ENCODE measurements at places on chromosomes 4 and X.

DNA sequence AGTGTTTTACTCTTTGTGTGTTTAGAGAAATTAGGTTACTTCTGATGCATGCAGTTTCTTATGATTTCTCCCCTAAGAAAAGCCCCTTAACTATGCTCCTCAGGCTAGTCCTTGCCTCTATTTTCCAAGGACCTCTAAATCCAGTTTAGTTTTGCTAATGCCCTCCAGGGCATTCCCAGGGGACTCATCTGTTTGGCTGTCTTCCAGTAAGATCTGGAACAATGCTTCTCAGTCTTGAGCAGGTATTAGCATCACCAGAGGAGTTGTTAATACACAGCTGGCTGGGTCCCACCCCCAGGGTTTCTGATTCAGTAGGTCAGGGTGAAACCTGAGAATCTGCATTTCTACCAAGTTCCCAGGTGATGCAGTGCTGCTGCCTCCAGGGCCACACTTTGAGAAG lies 56.9 kb downstream of the OTC start:
- DNase-seq: no peak

- no peak for DNase-seq
Measured at GRCh38 chr4:175823015-175823742, 11.1 kb upstream of the GPM6A start.

- DNase-seq: no peak
Measured at GRCh38 chrX:5402461-5402860, 826.2 kb downstream of the NLGN4X start.

DNA sequence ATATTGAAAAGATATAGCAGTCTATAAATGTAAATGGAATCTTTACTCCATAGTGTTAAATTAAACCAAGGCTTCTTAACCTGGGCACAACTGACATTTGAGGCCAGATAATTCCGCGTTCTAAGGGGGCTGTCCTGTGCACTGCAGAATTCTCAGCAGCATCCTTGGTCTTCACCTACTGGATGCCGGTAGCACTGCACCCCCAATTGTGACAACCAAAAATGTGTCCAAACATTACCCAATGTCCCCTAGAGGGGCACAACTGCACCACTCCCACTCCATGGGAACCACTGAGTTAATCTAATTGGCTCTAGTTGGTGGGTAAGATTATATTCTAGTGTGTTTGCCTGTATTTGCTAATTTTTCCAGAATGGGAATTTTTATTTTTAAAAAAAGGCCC lies 16.6 kb downstream of the AP1S2 start:
- DNase-seq: no peak

GRCh38 chr4:186634591-186635128 lies 79.3 kb upstream of the MTNR1A start:
- no peak for DNase-seq

DNA sequence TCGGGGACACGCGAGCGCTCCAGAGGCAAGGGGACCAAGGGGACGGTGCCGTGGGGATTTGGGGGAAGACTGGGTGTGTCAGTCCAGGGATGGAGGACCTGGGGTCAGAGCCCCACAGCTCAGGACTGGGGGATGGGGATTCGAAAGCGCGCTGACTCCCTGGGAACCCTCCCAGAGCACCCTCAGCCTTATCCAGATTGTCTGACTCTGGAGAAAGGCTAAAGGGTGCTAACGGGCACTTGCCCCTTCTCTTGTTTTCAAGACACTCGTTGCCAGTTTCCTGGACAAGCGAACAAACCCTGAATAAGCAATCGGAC lies 1.1 kb downstream of the DOCK11 start:
- DNase-seq: no peak

GRCh38 chr4:140485939-140486338 lies 12.2 kb downstream of the MGAT4D start:
- no peak for DNase-seq

DNA sequence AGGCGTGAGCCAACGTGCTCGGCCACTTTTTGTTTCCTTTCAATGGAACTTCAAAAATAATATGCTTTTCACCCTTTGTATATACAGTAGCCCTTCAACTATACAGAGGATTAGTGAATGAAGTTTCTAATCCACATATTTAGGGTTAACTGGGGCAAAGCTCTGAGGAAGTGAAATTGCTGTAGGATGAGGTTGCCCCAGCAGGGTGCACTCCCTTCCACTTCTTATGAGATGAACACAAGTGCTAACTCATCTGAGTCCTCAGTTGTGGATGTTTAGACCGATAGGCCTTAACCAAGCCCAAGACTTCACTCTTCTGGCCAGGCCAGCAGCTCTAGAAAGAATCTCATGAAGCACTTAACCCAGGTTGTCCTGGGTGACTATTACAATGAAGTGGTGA lies 29.1 kb upstream of the CT55 start:
- DNase-seq: no peak

- DNase-seq: no peak
Measured at GRCh38 chr4:40681600-40681999, 51.9 kb upstream of the RBM47 start.

DNA sequence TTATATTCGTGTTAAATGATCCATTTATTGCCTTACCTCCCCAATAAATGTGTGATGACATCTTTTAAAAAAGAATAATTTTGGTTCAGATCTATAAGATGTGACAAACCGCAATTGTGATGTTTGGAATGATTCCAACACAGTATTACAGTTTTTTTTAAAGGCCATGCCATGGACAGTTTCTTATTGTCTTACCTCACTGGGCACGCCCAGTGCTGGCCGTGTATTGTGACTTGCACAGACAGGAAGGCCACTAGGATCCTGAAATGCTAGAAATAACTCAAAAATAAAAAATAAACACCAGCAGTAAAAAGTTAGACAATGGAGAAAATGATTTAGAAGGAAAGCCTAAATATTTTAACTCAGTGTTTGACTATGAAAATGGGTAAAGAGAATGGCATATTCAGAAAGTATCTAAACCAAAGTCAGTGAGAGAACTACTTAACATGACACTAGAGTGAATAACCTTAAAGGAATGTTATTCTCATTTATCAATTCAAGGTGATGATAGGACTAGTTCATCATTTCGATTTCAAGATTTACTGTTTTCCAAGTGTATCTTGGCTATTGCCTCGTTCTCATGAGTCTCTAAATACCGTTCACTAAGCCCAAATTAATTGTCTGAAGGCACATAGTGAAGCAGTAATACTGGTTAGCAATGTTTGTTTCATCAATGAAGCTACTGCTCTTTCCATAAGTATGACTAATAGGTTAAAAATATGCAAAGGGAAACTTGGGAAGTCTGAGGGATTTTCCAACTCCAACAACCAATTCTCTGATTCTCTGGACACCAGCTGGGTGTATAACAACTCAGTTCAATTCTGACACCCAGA lies 46.1 kb upstream of the VEGFC start:
- peak; percentile 16 for DNase-seq

DNA sequence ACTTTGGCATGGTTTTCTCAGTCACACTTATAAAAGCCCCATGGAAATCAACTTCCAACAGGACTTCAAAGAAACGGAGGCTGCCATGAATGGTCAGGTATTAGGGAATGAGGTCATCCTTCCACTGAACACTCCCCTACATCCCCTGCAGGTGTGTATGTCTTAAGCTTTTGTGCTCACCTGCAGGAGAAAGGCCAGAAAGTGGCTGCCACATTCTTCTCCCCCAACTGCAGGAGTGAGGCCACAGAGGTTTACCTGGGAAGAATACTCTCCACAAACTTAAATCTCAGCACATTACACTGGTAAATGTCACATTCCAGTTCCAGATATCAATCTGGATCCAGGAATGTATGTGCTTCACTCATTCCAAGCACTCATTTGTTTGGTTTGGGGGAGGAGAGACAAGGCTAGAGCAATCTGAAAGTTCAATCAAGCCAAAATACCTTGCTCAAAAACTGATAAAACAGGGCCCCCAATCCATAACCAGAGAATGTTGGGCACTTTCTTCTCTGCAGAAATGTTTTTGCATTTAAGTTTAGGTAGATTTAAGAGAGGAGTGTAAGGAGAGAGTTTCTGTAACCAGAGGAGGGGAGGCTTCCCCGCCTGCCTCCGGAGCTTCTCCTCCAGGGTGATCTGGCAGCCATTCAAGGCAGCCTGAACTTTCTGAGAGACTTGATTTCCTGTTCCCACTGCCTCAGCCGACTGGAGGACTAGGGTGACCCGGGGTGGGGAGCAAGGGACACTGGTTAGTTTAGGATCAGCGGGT lies 15.4 kb downstream of the FAM9C start:
- DNase-seq: peak; percentile 26

DNA sequence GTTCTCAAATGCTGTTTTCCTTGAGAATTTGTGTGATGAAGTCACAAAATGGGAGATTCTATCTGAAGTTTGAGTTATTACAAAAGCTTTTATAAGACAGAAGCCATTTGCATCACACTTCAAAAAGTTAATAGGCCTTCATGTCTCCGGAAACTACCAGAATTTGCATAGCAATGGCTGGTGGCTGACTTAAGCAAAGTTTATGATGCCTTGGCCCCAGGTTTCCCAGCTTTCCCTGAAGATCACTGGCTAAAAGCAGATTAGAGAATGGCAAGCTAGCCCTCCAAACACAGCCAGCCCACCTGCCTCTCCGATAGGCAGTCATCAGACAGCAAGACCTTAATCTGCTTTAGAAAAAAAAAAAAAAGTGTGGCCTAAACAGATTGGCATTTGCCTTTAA lies 197.8 kb downstream of the HS3ST1 start:
- no peak for DNase-seq

DNA sequence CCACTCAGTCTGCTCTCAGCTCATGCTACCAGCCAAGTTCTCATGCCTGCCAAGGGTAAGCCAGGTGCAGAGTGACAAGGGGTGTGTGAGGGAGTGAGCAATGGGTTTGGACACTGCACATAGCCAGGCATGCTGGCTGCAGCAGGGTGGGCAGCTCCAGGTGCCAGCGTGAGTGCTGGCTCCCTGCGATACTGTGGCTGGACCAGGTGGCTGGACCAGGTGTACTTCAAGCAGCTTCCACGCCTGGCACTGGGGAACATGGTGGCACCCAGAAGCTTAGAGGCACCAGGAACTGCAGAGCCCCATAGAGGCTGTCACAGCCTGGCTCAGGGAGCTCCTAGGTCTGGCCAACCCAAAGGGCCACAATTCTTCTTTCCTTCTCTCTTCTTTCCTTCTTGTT lies 234.9 kb upstream of the GIMD1 start:
- DNase-seq: no peak

DNA sequence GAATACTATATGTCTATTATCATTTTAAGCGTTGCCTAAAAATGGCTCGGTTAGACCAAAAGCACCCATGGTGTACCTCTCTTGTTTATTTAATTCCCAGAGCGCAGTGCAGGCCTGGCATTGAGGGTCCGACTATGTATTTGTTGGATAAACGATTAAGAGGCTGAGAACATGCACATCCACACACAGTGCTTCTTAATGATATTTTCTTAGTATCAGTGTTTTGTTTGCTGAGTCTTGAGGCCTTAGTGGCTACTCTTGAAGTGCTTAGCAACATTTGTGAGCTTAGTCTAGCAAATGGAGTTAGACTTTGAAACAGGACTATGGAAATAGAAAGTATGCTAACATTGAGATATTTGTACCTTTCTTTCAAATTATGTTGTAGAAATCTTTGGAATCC lies 43.7 kb downstream of the CDS1 start:
- DNase-seq: no peak

- no peak for DNase-seq
Measured at GRCh38 chr4:179165000-179165738, 1722.9 kb upstream of the AGA start.

- no peak for DNase-seq
Measured at GRCh38 chr4:119982756-119983155, 83.9 kb downstream of the MAD2L1 start.

DNA sequence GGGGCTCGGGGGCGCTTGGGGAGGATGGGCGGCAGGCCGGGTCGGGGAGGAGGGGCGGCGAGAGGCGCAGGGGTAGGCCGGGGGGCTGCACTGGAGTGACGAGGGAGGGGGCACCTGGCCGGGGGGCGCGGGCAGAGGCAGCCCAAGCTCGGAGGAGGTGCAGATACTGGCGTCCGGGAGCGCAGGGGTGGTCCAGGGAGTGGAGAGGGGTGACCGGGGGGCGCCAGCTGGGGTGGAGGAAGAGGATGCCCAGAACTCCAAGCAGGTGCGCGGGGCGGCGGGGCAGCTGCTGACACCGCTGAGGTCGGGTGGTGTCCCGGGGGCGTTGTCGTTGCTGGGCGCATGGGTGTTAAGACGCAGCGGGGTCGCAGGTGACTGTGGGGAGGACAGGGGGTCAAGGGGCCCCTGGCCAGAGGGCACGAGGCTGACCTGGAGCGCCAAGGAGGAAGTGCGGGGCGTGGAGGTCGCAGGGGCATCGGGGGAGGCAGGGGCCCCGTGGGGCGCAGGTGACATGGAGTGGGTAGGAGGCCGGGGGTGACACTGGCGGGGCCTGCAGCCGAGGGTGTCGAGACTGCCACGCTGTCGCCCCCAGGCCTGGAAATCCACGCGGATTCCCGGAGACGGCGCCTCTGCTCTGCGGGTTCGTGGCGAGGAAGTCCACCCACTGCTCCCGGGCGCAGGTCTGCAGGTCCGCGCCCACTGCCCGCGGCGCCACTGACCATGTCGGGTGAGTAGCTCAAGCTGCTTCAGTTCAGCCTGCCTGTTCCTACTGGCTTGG lies 928 bp downstream of the GYG2 start:
- DNase-seq: no peak

DNA sequence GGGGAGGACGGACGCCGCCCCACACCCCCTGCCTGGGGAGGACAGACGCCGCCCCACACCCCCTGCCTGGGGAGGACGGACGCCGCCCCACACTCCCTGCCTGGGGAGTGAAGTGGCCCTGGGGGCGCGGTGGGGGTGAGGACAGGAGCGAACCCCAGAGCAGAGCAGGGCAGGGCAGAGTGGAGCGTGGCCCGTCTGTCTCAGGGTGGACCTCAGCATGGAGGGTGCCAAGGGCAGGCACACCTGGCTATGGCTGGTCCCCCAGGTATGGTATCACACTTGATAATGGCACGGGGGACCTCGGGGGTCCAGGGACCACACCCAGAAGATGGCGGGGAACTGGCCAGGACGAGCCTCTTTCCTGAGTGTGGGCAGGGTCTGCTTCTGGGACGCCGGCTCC lies 9.6 kb downstream of the LRPAP1 start:
- DNase-seq: no peak

DNA sequence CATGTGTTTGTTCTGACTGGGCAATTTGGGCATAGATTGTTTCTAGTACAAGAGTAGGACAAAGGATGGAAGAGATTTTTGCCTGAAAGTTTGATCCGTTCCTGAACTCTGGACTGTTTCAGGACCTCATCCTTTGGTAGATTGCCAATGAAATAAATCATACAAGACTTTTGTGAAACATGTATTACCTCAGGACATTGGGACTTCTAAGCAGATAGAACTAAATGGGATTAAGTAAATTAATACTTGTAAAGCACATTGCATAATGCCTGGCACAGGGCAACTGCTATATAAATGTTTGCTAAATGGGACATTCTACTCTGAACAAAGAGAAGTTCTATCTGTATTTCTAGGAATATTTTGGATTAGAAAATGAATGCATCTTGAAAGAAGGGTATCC lies 164.8 kb upstream of the RPS6KA3 start:
- no peak for DNase-seq

- peak; percentile 78 for DNase-seq
Measured at GRCh38 chr4:147479786-147480185, 1.1 kb upstream of the EDNRA start.

DNA sequence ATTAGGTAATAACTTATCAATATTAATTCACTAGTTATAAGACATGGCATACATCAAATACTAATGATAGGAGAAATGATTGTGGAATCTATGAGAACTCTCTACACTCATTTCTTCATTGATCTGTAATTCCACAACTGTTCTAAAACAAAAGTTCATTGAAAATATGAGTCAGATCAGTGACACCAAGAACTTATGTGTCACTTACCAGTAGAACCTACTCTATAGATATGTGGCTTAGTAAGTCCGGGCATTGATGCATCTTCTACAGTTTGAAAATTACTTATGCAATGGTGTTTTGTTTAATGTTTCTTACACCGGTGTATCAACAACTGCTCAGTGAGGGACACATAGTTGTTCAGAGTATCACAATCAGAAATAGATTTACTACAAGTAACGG lies 520.3 kb downstream of the ARAP2 start:
- DNase-seq: no peak

All from astrocyte of the cerebellum (primary cell).